ENCODE measurements at places on chromosomes 5 and 9.

DNA sequence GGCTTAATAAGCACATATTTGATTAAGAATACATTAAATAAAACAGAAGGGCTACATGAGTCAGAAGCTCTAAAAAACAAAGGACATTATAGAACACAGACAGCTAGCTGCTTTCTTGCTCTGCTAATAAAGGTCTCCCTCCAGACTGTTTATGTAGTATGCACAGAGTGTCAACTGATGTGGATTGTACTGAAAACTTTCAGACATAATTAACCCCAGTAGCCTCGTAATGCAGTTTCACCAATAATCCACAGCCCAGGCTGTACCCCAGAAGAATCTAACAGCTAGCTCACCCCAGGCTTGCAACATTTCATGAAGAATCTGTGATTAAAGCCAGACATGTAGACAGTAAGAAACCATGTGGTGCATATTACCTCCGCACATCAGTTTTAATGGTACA, 30.8 kb downstream of the FGF10 start:
- no peak for DNase-seq

- DNase-seq, result no peak
Observed at GRCh38 chr9:72775570-72775969, 177.3 kb downstream of the ALDH1A1 start.

DNA sequence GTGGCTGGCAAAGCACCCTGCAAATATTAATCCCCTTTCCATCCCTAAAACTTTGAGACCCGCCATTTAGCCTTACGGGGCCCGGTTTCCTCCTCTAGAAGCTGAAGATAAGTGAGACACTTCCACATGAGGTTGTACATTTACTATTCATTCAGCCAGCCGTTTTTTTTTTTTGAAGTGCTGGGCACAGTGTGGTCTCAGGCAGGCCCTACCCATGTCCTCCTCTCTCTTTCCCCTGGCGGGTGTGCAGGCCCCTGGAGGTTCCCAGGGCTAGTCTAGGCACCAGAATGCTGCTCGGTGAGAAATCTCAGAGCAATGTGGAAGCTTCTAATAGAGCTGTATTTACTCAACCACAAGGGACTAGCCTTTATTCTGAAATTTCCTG, 107.4 kb upstream of the LARP1 start:
- DNase-seq, result no peak

- DNase-seq, result no peak
Observed at GRCh38 chr9:113546566-113546965, 83.0 kb downstream of the RGS3 start.

DNA sequence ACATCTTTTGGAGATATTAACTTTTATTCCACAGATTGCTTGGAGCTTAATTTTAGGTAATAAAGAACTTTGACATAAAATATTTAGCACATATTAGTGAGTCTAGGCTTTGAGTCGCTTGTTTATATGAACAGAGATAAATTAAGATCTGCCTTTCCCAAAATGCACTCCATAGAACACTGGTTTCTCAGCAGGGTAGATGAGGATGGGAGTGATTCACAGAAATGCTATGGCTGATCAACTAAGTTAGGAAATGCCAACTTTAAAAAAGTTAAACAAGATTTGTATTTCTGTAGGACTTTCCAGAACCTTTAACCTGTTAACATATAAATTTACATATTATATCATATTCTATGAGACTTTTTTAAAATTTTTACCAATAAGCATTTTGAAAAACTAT, 65.2 kb downstream of the STARD4 start:
- no peak for DNase-seq

DNA sequence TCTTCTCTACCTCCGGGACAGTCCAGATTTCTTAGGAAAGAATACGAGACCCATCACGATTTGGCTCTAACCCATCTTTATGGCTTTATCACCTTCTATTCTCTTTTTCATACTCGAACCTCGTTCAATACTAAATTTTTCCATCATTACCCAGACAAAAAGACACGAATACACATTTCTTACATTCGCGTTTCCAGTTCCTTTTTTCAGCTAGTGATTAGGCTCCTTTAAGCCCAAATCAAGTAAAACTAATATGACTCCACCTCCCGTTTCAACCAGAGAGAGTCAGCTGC, 506 bp downstream of the ZBTB6 start:
- no peak for DNase-seq

- DNase-seq, result no peak
Observed at GRCh38 chr5:57032151-57032551, 80.2 kb upstream of the MIER3 start.

DNA sequence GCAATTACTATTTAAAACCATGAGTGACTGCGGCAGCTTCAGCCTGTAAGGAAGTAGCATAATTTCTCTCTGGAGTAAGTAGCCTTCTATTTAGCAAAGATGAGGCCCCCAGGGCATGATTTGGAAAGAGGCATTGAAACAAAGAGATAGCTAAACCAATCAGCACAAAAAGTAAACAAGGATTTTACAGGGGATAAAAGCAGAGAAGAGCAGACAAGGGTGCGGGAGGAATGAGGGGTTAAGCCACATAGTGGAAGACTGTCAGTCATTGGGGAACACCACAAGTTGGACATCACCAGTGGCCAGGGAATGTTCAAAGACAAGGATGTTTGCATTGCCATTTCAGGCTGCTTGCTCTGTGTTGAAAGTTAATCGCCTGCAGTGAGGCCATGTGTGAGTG, 24.0 kb upstream of the C5orf63 start:
- no peak for DNase-seq

GRCh38 chr5:16642867-16643266, 26.1 kb upstream of the RETREG1 start:
- no peak for DNase-seq

DNA sequence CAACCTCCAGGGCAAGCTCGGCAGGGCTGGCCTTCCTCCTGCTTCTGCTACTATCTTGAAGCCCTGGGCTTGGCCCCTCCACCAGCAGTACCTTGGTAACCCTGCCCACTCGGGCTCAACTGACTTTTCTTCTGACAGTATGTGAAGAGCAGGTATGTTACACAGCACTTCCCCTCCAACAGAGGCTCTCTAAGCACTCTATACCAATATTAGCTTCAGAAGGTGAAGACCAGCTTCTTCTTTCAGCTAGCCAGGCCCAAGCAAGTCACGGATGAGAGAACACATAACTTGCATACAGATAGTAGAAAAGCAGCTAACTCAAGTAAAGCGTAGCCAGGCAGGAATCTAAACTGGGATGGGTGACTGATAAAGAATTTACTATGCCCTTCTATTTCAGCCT, 64.3 kb downstream of the FEM1C start:
- DNase-seq, result no peak

DNA sequence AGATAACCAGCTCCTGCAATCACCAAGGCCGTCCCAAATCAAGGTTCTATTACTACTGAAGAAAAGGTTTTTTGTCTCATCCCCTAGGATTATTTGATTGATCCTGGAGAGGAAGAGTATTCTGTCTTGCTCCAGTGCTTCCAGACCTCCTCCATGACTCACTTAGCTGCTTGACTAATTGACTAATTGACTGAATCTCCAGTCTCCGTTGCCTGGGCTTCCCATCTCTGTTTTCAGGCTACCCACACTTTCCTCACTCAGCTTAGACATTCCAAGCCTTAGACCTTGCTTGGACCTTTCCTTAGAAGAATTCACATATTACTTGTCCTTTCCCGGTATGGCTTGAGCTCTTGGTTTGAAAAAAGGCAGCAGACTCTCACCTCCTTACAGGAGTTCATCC, 60.6 kb downstream of the FRMD3 start:
- DNase-seq, result no peak

GRCh38 chr9:71941060-71941568, 29.7 kb downstream of the C9orf85 start:
- DNase-seq, result no peak

- no peak for DNase-seq
Observed at GRCh38 chr5:14532180-14532579, 49.4 kb upstream of the OTULINL start.

DNA sequence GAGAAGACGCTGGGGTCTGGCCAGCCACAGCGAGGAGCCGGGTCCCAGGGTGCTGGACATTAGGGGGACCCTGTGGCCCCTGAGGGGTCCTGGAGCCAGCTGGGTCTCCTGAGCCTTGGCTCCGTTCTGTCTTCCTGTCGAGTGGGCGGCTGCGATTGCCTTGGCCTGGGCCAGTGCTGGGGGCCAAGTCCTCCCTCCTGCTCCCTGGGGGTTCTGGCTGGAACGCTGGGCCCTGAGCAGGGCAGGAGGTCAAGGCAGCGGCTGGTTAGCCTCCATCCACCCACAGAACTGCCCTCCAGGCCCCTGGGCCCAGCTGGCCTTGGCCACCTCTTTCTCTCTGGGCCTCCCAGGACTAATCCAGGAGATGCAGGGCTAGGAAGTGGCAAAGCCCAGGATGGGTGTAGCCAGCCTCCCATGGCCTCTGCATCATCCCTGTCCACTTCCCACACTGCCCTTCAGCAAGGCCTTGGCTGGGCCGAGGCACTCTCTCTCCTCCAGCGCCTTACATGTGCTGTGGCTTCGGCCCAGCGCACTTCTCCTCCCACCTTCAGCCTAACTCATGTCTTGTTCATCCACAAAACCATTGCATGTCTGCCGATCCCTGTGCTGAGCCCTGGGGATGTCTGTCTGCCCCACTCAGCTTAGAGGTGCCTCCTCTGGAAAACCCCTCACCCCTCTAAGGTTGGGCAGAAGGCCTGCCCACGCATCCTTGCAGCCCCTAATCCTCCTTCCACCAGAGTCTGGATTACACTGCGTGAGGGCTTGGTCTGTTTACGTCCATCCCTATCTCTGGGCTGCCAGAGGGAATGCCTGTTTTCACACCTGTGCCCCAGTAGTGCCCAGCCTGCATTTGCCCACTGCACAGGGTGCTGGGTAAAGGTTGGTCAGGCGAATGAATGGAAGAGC, 5.0 kb downstream of the LAMC3 start:
- no peak for DNase-seq

GRCh38 chr5:97100476-97100875, 41.9 kb downstream of the LIX1 start:
- no peak for DNase-seq

DNA sequence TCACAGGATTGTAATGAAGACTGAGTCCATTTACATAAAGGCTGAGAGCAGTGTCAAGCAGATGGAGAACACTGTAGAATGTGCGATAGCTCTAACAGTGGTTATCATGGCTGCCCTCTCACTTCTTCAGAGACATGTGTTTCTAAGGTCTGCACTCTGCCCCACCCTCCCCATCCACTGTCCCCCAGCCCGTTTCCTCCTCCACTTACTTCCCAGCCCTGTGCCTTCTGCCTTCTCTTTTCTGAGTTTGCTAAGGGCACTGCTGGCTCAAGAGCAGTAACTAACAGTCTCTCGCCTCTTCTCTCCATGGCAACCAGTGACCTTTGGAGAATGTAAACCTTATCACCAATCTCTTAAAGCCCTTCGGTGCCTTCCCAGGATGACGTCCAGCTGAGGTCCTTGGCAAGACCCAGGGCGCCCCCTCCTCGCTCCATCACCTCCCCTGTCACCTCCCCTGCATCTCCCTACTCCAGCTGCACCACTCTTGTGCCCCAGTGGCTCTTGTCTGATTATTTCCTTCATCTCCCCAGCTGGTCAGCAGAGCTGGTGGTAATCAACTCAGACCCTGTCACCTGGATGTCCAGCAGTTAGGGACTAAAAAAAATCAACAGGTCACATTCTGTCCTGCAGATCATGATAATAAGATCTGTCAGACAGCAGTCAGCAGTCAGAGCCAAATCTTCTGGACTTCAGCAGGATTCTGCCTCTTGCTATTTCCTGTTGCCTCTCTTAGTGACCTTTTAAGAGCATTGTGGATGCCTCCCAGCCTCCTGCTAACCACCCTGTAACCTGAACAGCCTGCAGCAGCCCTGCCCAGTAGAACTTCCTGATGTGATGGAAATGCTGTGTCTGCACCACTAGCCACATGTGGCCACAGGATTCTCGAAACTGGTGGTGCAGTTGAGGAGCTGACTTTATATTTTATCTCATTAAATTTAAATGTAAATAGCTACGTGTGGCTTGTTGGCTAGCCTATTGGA, 9.0 kb downstream of the FXN start:
- DNase-seq, result no peak

GRCh38 chr5:12662545-12663314, 758.5 kb upstream of the CTNND2 start:
- no peak for DNase-seq

- peak; percentile 75 for DNase-seq
Observed at GRCh38 chr9:106697750-106698502, 165.0 kb upstream of the ZNF462 start.

DNA sequence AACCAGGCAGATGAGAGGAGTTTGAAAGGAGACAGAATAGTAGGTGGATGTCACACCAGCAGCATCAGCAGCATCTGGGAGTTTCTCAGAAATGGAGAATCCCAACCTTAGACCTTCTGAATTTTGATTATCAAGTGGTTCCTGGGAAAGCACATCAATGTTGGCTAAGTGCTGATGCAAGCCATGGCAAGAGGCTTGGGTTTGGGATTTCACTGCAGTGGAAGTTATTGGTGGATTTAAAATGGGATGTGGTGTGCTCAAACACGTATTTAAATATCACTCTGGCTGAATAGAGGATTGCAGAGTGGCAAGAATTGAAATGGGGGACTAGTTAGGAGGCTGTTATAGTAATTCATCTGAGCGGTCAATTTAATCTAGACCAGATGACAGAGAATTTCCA, 387.8 kb upstream of the WWC1 start:
- no peak for DNase-seq

DNA sequence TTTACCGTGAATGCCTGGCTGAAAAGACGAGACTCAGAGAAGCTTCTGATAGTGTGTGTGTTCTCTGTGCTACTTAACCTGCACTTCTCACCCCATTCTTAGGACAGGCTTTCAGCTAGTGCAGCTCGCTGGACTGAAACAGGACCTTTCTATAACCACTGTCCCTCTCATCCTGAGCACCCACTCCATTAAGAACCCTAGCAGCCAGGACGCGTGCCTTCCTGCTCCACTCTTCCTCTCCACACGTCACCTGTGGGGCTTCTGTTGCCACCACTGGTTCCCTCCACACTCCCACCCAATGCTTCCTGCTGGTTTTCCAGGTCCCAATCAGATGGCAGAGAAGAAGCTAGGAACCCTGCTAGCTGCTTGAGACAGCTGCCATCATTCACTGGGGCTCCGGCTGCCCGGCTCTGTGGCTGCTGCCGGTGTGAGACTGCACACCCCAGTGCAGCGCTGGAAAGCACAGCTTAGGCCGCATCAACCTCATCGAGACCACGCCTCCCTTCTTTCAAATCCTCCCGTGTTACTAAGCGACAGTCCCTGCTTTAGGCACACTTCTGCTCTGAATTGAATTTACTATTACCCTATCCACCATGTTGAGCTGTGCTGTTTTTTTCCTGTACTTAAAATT, 44.0 kb downstream of the RNF130 start:
- DNase-seq, result no peak

GRCh38 chr5:6766604-6767093, 53.4 kb downstream of the TENT4A start:
- DNase-seq, result peak; percentile 94

- no peak for DNase-seq
Observed at GRCh38 chr9:3912280-3912679, 386.5 kb upstream of the RFX3 start.

GRCh38 chr9:87770616-87771315, 44.8 kb downstream of the CTSL start:
- DNase-seq, result no peak

GRCh38 chr9:98341157-98342097, 86.0 kb upstream of the TBC1D2 start:
- no peak for DNase-seq

- no peak for DNase-seq
Observed at GRCh38 chr9:131198041-131198715, 72.8 kb downstream of the NUP214 start.
